ENCODE measurements at places on chromosomes 13 and 19. TPM values are rescaled to one million over a fixed set of nuclear protein-coding genes. Genes with fewer than 3 reads are reported as not detected.

SOX21 gene
- total RNA-seq, result 2.3 TPM

- DNase-seq, result no peak
These were observed 144.3 kb downstream of the ZNF536 start for GRCh38 chr19:30516531-30516930.

SPART gene
- 132 TPM for total RNA-seq

ONECUT3 gene
- total RNA-seq, result not detected
